Activated naive CD4-positive, alpha-beta T cell treated with Interleukin-2 at 50 U/mL for 16 hours (primary cell): ENCODE measurements at places on chromosomes 2 and 18.
A peak's percentile ranks its signal among the peaks of the same experiment; 100 is the strongest.

GRCh38 chr2:60482222-60482621 lies 71.2 kb downstream of the BCL11A start:
- no peak for DNase-seq

- DNase-seq = peak; percentile 62
Observed at GRCh38 chr18:55415258-55415871, 172.6 kb downstream of the TCF4 start.

DNA sequence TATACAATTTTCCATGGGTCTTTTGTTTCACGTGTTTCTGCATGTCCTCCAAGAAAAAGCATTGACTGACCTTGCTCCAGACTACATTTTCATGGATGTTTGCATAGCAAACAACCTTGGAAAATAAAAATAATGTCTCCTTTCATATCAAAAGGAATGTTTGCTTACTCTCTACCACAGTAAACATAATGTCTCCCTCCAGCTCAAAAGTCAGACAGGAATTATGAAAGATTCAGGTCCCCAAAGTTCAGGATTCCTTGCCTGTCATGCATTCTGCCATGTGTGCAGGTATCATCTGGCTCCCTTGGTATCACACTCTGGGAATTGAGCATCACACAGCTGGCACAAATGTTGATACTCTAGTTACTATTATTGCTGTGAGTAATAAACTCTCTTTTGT lies 103.1 kb upstream of the ZC3H15 start:
- DNase-seq = no peak

- DNase-seq = no peak
Observed at GRCh38 chr2:152097290-152097800, 1.5 kb downstream of the CACNB4 start.

- DNase-seq = no peak
Observed at GRCh38 chr18:3982541-3982940, 472.6 kb downstream of the DLGAP1 start.

GRCh38 chr2:196530910-196531309 lies 108.6 kb upstream of the CCDC150 start:
- no peak for DNase-seq

GRCh38 chr18:4586731-4587130 lies 131.6 kb upstream of the DLGAP1 start:
- DNase-seq = no peak

- no peak for DNase-seq
Observed at GRCh38 chr18:59631583-59632181, 65.5 kb downstream of the CCBE1 start.

- DNase-seq = no peak
Observed at GRCh38 chr18:46289931-46290330, 185.7 kb downstream of the HAUS1 start.

GRCh38 chr2:71122387-71123298 lies 7.4 kb downstream of the MCEE start:
- DNase-seq = no peak

- no peak for DNase-seq
Observed at GRCh38 chr2:88813612-88814011, 122.1 kb downstream of the RPIA start.

GRCh38 chr18:58021504-58021903 lies 22.5 kb upstream of the NEDD4L start:
- DNase-seq = no peak

DNA sequence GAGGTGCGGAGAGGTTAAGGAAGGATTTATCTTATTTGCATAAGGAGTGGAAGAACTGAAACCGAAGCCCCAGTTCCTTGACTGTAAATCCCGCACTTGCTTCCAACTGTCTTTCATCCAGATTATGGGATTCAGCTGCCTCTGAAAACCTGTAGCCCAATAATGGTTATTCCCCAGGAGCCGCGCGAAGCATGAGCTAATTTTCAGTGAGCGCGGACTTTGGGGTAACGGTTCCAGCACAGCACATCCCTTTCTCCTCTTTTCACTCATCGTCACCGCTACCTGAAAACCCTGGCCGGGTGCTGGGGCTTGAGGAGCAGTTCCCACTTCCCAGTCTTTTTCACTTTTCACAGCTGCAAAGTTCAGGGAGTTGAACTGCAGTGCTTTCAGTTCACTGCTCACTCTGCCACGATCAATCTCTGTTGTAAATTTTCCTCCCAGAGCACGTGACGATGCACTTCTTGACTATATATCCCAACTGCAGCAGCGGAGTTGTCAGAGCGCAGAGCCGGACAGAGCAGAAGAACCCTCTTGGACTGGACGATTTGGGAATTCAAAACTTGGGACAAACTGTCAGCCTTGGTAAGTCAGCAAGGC lies at the start of gene KCNE4:
Gene KCNE4 (plus strand): TSS at position 498 of the 597 bp plus-strand sequence. CDS start 641 bp downstream, outside the sequence.
- DNase-seq = no peak
